ENCODE measurements at places on chromosomes 2 and 18.

- peak; percentile 20 for DNase-seq
Observed at GRCh38 chr2:44430342-44430741, 68.6 kb downstream of the CAMKMT start.

GRCh38 chr2:24623535-24623934 lies 132.5 kb downstream of the NCOA1 start:
- DNase-seq, result no peak

- no peak for DNase-seq
Observed at GRCh38 chr2:232308986-232309385, 69.6 kb upstream of the ALPP start.

- no peak for DNase-seq
Observed at GRCh38 chr18:22753130-22753831, 179.8 kb upstream of the RBBP8 start.

GRCh38 chr2:61318553-61318952 lies 152.3 kb downstream of the USP34 start:
- no peak for DNase-seq

DNA sequence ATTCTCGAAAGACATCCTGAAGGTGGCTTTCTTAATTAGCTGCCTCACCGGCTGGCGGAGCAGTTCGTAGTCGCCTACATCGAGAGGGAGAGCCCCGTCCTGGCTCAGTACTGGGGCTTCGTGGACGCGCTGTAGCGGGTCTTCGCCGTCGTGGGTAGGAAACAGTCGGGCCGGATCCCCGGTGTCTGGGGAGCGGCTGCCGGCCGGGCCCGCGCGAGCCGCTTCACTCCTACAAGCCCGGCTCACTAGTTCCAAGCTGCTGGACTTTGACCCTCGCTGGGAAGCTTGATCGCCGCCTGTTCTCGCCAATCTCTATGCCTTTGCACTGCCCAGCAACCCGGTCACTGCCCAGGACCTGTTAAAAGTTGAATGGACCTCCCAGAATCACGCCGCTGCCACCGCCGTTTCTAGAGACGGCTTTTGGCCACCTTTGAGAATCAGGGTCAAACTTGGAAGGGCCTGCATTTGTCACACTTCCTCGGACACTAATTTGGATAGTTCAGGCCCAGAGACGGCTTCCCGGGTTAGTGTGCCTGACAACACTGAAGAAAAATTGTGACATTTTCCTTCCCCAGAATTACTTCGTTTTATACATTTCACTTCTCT lies 41.4 kb upstream of the AKAIN1 start:
- DNase-seq, result no peak

DNA sequence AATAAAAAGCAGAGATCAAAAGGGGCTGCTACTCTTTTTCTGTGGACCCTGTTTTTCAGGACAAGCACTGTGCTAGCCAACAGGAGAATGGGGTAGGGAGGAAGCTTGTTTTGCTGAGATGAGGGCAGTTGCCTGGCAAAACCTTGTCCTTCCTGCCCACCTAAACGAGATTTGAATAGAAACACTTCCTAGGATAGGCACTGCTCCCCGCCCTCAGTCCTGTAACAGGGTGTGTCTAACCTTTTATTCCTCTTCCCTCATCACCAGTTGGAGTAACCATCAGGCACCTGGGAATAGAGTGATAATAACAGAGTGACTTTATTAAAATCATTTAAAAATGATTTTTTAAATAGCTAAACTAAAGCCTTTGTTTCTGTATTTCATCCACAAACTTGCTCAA lies 368.8 kb downstream of the LNPK start:
- DNase-seq, result no peak

DNA sequence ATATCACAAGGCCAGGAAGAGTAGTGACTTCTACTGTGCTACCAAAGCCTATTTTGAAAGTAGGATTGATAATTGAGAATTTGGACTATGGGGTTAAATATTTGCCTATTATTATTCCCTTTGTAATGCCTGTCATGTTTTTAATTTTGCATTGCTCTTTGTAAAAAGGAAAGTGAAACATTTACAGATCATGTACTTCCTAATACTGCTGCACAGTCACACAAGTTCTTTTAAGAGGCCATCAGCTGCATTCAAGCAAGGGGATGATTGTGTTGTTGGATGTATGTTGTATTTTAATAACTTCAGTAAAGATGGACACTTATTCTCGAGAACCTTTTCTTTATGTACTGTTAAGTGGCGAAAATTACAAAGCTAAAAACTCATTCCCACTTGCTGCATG lies 70.1 kb downstream of the PLEKHA3 start:
- no peak for DNase-seq

DNA sequence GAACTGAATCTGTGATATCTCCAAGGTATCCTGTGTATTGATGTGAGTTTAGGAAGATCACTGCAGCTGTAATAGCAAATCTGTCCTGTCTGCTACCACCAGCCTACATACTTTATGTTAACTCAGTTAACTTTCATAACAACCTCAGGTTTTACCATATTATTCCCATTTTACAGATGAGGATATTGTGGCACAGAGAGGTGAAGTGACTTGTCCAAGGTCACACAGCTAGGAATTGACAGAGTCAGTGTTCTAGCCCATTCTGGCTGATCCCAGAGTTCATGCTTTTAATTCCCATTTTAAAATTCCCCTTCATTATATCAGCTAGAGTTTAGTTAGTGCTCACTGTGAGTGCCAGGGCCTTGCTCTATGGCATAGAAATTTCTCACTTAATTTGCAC lies 49.4 kb downstream of the PLEK start:
- no peak for DNase-seq

- no peak for DNase-seq
Observed at GRCh38 chr2:176405477-176405876, 136.2 kb downstream of the MTX2 start.

GRCh38 chr2:54482715-54483114 lies 26.6 kb downstream of the SPTBN1 start:
- peak; percentile 18 for DNase-seq
